ENCODE measurements at places on chromosomes 16 and 17.

GRCh38 chr16:48011878-48012658 lies 143.7 kb downstream of the ABCC12 start:
- DNase-seq: no peak

DNA sequence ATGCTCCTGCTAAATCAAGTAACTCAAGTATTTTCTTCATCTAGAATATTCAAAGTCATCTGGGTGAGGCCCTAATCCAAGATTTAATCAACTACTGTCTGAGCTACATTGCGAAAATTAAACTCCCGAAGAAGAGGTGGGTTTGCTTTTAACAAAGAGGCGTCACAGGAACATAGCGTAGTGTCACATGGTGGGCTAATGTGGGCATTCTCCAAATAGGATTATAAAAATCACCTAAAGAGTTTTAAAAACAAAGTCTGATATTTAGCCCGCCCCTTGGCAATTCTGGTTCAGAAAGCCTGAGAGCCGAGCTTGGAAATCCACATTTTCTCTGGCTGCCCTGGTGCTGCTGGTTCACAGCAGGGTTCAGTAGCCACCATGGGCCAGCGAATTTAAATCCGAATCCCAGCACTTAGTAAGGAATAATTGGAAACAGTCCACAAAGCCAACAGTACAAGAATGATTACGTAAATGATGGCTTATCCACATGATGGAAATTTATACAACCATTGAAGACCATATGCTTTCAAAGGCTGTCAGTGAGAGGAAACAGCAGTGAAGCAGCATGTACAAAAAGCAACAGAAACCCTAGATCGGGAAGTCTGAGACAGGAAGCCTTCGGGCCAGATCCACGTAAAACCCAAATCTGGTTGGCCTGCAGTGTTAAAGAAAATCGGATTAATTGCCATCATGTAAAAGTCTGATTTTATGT lies 8.8 kb downstream of the PMM2 start:
- DNase-seq: no peak

- DNase-seq: no peak
Measured at GRCh38 chr16:87619360-87620200, 17.3 kb downstream of the JPH3 start.

- peak; percentile 88 for DNase-seq
Measured at GRCh38 chr17:15966183-15966878, 21.4 kb downstream of the ADORA2B start.

- no peak for DNase-seq
Measured at GRCh38 chr16:73434621-73435020, 386.7 kb upstream of the ZFHX3 start.

- DNase-seq: no peak
Measured at GRCh38 chr17:76333673-76334505, 19.8 kb downstream of the PRPSAP1 start.
